Activated naive CD8-positive, alpha-beta T cell treated with anti-CD3 and anti-CD28 coated beads, Interleukin-2, amount 50 U/mL, for 16 hours (primary cell): ENCODE measurements at places on chromosomes 3 and 15.

- DNase-seq: no peak
Observed at GRCh38 chr3:32675650-32676049, 9.3 kb upstream of the CNOT10 start.

- no peak for DNase-seq
Observed at GRCh38 chr3:6022621-6023020, 835.1 kb downstream of the EDEM1 start.

DNA sequence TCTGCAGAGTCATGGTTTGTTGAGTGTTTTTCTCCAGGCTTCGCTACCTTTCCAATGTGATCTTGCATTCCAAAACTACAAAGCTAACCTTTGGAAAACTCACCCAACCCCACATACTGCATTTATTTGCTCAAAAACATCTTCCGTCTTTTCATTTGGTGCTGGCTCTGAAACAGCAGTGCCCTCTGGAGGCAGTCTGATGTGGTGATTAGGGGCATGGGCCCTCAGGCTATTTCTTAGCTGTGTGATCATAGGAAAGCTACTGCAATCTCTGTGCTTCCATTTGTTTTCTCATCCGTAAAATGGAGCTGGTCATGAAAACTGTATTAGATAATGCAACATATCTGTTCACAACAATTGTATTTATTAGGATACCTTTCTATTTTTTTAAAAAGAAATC is 47.0 kb downstream of the MTHFS start:
- DNase-seq: no peak

DNA sequence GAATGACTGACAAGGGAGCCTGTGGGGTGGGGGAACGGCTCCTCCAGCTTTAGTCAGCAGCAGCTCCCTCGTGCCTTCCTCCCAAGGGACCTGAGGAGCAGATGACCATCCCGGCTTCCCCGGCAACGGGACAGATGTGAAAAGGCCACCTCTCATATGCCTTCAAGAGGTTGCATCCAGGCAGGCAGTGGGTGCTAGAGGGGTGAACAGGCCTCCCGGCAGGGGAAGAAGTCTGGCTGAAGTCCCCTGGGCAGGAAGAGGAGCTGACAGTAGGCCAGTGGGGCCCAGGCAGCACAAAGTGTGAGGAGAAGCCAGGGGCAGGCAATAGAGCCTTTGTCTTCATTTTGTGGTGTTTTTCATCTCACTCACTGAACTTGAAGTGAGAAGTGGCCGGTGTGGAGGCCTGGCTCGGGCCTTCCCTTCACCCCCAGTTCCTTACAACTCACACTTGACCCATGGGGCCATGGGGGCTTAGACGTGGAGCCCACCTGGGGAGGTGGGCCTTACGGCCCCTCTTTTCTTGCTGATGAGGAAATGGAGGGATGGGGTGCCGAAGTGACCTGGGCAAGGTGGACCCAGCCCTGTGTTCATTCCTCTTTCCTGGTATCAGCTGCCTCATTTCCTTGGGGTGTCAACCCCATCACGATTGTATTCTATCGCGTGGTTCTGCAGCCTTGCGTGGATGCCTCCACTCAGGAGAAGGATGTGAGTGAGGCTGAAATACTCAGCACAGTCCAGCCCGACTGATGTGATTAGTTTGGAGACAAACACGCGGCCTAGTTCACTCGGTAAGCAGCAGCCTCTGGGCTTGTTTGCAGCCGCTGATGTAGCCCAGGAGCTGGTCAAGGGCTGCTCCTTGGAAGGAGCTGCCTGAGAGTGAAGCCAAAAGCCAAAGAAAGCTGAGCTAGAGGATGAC is 115.5 kb upstream of the ALDH1A3 start:
- no peak for DNase-seq

- DNase-seq: no peak
Observed at GRCh38 chr3:132966374-132966773, 71.8 kb upstream of the TMEM108 start.

- DNase-seq: no peak
Observed at GRCh38 chr3:139324456-139324855, 19.4 kb upstream of the MRPS22 start.

DNA sequence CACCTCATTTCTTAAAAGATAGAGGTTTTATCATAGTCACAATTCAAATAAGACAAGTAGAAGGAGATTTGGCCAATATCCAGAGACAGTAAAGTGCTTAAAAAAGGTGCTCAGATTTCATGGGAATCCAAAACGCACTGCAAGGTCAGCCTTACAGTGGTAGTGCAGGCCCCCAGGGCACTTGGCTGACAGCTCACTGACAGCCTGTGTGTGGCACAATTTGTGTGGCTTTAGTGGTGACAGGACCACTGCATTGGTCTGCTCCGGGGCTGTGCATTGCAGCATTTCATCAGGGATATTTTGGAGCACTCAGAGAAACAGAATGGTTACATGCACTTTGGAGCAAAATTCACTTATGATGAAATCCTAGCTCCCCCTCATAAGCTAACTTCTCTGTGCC is 544.3 kb downstream of the NTRK3 start:
- DNase-seq: no peak
